ENCODE measurements at places on chromosomes 2 and 18. TPM values are rescaled to one million over a fixed set of nuclear protein-coding genes. Genes with fewer than 3 reads are reported as not detected.

- DNase-seq = no peak
Observed at GRCh38 chr18:7017013-7017412, 100.6 kb downstream of the LAMA1 start.

GRCh38 chr2:164574931-164575330 lies 46.4 kb downstream of the GRB14 start:
- DNase-seq = no peak

DNA sequence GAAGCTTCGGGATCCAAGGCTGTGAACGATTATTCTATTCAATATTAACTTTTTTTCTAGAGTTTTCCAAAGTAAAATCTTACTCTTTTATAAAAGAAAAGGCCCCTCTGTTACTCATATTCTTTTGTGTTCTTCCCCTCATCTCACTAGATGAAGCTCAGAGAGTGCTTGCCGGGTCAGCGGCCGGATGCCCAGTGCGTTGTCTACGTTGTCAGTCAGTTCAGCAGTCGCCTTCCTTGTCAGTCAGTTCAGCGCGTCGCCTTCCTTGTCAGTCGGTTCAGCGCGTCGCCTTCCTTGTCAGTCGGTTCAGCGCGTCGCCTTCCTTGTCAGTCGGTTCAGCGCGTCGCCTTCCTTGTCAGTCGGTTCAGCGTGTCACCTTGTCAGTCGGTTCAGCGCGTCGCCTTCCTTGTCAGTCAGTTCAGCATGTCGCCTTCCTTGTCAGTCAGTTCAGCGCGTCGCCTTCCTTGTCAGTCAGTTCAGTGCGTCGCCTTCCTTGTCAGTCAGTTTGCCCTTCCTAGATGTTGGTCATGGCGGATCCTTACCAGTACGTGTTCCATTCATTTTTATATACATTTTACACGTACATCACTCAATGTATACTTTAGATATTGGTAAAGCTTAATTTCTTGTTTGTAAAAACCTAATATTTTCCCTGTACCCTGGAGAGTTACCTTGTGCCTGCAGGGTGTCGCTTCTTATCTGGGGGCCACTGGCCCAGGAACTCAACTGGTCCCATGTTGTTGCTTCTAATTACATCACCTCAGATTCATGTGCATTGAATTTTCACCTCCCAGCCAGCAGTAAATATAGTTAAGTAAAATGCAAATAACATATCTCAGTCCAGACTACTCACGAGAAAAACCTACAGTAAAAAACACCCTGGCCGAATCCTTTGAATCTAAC lies 206.9 kb downstream of the ASB1 start:
- DNase-seq = no peak

GRCh38 chr2:177161741-177162460 lies 50.7 kb upstream of the HNRNPA3 start:
- DNase-seq = peak; percentile 54

GRCh38 chr2:49843314-49843713 lies 689.0 kb upstream of the FSHR start:
- DNase-seq = no peak

DNA sequence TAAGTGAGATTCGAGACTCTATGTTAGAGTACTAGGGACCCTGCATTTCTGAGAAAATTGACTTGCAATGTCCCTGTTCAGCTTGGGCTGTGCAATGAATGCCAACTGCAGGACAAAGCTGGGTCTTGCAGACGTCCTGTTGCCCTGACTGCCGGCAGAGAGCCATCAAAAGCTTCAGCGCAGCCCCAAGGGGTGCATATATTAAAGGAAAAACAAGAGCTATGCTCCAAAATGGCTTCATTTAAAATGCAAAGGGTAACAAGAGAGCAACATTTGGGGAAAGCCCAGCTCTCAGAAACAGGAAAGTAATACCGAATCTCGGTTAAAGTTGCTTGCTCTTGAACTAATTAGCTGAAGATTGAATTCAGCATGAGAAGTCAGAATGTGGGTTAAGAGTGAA lies 110.9 kb upstream of the PNPT1 start:
- DNase-seq = no peak

DNA sequence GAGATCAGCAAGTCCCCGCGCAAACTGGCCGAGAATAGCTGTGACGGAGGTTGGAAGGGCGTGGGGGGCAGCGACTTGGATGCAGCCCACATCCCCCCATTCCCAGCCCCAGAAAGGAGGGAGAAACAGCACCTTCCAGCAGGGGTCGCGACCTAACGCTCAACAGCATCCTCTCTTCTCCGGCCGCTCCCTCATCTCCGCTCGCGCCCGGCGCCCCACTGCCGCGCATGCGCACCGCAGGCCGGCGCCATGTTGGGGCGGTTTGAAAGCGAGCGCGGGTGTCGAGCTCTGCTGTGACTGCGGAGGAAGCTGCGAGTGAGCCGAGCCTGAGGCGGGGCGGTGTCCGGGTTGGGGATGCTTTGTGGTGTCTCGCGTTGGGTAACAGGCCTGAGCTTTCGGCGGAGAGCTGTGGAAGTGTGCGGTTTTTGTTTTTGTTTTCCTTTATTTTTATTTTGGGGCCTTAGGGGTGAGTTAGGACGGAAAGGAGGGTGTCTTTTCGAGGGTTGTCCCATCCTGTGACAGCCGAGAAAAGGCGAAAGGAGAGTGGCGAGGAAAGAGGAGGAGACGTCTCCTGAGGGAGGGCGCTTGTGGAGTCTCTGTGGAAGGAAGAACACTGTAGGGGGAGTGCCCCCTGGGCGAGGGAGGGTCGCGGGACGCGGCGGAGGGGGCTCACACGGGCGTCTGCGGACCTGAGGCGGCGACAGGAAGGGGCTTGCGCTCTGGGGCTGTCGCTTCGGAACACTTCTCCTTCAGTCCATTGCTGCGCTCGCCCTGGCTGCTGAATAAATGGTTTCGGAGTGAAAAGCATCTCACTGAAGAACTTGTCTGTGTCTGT lies at the start of the genes C18orf54 and STARD6:
C18orf54 (plus strand) TSS at position 247 of the 835 bp plus-strand sequence. CDS start 2,667 bp downstream, outside the sequence.
STARD6 (minus strand) TSS at position 199 of the 835 bp plus-strand sequence. CDS start 3,285 bp downstream, outside the sequence.
- DNase-seq = peak; percentile 86

- DNase-seq = peak; percentile 88
Observed at GRCh38 chr2:224252631-224253030, 149.3 kb downstream of the FAM124B start.

GRCh38 chr2:15912203-15912602 lies 28.1 kb upstream of the MYCN start:
- no peak for DNase-seq

- no peak for DNase-seq
Observed at GRCh38 chr18:61198486-61198885, 134.7 kb upstream of the CDH20 start.

DNA sequence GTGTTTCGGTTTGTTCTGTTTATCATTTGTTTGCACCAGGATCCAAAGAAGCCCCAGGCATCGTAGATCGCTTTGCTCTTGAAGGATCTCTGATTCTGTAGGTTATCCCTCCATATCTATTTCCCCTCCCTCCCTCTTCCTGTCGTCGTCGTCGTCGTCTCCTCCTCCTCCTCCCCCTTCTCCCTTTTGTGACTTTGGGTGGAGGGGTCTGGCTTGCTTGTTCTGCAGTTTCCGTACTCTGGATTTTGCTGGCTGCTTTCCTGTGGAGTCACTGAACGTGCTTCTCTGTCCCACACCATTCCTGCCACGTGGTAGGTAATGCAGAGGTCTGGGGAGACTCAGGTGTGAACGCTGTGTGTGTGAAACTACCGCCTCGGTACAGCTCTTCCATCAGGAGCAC lies 225.0 kb downstream of the LDLRAD4 start:
- DNase-seq = no peak

DNA sequence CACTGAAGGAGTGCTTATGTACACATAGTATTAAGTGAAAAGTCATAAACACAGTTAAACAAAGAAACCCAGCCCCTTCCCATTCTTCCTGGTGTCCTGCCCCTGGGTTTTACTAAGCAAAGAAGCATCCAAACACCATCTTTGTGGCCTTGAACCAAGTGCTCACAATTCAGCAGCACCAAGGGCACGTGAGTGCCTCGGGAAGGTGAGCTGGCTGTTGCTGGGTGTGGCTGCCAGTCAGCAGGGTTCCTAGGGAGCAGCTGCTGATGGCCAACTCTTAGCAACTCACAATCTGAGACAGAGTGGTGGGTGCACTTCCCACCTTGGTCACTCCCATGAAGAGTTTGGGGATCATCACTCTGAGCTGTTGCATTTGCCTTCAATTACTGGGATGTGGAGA lies 97.7 kb upstream of the PGAP1 start:
- no peak for DNase-seq

GRCh38 chr2:63590626-63591408 lies 2.1 kb downstream of the MDH1 start:
- DNase-seq = no peak

DNA sequence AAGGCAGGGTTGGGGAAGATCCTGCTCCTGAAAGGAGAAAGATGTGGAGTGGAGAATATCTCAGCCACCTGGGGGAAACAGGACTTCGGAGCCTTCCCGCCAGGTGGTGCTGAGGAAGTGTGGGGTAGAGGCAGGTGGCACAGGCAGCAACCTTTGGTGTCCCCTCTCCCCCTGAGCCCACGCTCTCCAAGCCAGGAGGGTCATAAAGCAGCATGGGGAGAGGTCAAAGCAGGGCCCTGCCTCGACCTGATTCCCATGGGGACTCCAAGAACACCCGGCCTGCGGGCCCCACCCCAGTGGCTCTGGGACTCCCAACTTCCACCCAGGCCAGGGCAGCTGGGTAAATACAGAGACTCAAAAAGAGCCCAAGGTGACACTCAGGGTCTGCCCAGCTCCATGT lies 54.3 kb upstream of the SLC66A3 start:
- no peak for DNase-seq

DNA sequence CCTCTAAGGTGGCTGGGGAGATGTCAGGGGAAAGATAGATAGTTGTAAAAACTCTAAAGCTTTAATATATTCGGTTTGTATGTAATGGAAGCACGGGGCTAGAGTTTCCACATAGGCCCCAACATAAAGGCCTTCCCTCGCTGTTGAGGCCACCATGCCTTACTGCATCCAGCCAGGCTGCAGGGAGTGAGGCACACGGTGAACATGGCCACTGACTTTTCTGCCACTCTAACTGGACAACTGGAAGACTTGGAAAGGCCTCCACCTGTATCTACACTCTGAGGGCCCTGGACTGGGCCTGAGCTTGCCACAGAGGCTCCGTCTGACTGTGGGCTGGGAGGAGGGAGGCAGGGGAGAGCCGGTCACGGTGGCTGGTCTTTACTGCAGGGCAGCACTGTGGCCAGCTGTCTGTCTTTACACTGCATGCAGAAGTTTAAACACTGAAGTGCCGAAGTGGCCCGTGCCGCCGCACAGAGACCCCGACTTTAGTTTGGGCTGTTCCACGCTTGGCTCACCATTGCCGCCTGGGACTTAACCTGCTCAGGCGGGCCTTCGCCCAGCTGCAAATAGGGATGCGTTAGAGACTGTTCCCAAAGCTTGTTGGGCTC lies 66.7 kb downstream of the EMILIN2 start:
- DNase-seq = no peak

DNA sequence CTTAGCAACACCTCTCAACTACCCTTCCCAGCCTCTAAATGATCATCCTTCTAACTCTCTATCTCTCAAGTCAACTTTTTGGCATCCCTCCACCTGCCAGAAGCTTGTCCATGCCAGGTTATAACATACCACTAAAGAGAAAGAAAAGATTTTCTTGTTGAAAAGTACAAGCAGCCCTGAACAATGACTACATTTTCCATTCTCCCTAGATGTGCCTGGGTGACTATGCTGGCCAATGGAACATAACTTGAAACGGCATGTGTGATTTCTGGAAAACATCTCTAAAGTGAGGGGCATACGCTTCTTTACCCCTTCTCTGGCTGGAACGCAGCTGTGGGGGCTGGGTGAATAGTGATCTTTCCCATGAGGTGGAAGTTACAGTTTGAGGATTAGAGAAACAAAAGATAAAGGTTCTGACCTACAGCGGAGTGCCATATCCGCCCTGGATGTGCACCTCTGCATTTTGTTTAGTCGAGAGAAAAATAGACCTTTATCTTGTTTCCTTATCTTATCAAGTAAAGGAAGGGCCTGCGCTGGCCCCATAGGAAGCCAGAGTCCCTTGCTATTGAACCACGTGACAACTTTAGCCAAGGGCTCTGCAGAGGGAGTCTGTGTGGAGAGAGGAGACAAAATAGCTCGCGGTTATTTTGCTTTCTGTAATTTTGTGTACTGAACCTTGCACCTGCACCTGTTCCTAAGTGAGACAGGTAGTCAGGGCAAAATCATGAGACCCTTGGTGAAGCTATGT lies 436.8 kb downstream of the TGIF1 start:
- DNase-seq = no peak

DNA sequence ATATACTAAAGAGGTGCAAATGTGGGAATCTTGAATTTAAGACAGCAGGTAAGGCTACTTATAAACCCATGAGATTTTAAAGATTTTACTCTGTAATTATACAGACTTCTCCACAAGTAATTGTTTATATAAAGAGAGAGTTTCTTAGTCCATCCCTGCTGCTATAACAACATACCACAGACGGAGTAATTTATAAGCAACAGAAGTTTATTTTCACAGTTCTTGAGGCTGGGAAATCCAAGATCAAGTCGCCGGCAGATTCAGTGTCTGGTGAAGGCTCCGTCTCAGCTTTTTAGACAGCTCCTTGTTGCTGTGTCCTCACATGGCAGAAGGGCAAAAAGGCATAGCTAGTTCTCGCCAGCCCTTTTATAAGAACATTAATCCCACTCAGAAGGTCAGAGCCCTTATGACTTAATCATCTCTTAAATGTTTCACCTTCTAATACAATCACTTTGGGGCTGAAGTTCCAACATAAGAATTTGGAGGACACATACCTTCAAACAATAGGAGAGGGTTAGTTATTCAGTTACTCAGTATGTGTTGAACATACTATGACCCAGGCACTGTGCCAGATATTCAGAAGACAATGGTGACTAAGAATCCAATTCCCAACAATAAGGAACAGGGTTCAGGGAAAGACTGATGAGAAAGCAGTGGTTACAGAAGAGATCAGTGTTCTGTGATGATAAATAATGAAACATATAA lies 466.0 kb downstream of the RIT2 start:
- peak; percentile 81 for DNase-seq

DNA sequence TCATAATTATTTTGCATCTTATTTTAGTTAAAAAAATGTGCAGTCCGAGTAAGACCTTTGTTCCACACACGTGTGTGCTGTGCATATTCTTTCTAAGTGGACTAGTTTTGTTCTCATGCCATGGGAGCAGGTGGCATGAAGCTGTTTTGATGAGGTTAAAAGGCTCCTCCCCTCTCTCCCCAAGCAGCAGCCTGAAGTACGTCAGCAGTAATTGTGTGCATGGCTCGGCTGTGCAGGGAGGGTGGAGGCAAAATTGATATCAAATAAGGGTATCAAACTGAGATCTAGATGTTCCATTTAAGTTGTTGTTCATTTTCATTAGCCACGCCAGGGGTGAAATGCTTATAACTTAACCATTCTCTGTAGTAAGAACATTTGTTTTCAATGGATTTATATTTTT lies at the start of gene NYAP2:
NYAP2 (plus strand) TSS at position 207 of the 400 bp plus-strand sequence. CDS start 9,171 bp downstream, outside the sequence.
- DNase-seq = no peak

GRCh38 chr2:78910376-78910775 lies 115.1 kb upstream of the REG3G start:
- DNase-seq = no peak

Gene PLGLB1
- total RNA-seq = 1.5 TPM

Gene GLI2
- total RNA-seq = 5.3 TPM

Gene CCDC85A
- total RNA-seq = 0.45 TPM

Gene CYBRD1
- 412 TPM for total RNA-seq

Gene ERFE
- 3.4 TPM for total RNA-seq

Gene MEIS1
- total RNA-seq = 78.2 TPM

All from fibroblast of the aortic adventitia (primary cell).